ENCODE measurements at places on chromosomes 3 and 15. TPM values are rescaled to one million over a fixed set of nuclear protein-coding genes. Genes with fewer than 3 reads are reported as not detected.
A peak's percentile ranks its signal among the peaks of the same experiment; 100 is the strongest.

- no peak for DNase-seq
These were observed 147.4 kb downstream of the TJP1 start for GRCh38 chr15:29674661-29675533.

DNA sequence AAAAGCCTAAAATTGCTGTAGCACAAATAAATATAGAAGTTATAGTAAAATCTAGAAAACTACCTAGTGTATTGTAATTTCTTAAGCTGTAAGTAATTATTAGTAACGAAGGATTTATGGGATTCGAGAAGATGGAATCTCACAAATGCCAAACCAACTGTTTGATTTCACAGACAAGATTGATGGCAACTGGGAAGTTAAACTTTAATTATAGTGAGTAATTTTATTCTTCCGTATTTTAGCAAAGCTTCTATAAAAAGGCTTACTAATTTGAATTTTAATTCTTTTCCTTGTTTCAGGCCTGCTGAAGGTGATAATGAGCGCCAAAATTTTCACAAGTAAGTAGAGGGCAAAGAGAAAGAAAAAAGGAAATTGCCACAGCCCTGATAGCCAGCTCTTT lies 36.6 kb downstream of the GATM start:
- DNase-seq: no peak

GRCh38 chr3:142984255-142984654 lies 17.1 kb upstream of the U2SURP start:
- DNase-seq: no peak

DNA sequence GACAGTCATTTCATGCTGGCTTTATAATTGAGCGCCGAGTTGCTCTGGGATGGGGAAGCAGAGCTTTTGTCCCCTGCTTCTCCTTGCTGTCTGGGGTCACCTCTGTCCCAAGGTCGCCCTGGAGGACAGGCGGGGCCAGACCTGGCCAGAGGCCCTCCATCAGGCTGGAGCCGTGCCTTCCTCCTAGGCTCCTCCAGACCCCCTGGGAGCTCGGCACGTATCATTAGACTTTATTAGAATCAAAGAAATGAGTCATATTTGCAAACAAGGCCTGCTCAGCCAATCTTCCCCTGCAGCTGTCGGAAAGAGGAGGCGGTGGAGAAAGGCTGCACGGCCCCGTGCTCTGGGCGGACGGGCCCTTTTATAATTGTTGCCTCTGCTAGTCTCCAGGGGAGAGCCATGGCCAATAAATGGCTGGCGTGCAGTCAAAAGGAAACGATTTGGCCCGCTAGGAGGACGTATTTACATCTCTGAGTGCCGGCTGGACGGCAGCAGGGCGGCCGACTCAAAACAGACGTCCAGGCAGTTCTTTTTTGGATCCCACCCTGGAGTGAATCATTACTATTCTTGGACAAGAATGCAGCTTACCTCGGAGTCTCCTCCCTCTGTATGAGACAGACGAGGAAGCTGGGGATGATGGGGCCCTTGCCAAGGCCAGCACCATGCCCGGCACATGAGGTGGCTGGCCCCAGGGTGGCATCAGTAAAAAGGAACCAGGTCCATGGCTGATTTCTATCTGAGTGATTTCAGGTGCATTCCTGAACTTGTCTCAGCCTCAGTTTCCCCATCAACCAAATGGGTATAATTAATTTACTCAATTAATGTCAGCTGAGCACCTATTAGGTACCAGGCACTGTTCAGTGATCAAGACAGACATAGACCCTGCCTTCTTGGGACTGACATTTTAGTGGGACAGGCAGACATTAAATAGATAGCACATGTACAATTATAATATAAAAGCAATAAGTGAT lies 50.6 kb downstream of the SLC6A6 start:
- DNase-seq: peak; percentile 96

DNA sequence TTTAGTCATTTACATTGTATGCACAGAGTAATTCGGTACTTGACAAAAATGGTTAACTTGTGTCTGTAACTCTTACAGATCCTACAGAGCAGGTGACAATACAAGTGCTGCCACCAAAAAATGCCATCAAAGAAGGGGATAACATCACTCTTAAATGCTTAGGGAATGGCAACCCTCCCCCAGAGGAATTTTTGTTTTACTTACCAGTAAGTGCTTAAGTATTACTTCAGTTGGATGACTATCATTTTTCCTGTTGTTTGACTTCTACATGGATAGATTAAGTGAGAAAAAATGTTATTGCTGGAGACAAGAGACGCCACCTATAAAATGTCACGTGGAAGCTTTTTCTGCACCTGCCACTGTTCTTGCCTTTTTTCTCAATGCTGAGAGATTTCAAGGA lies 173.2 kb downstream of the ALCAM start:
- no peak for DNase-seq

GRCh38 chr3:72448858-72449257 lies 399.4 kb downstream of the SHQ1 start:
- DNase-seq: no peak

DNA sequence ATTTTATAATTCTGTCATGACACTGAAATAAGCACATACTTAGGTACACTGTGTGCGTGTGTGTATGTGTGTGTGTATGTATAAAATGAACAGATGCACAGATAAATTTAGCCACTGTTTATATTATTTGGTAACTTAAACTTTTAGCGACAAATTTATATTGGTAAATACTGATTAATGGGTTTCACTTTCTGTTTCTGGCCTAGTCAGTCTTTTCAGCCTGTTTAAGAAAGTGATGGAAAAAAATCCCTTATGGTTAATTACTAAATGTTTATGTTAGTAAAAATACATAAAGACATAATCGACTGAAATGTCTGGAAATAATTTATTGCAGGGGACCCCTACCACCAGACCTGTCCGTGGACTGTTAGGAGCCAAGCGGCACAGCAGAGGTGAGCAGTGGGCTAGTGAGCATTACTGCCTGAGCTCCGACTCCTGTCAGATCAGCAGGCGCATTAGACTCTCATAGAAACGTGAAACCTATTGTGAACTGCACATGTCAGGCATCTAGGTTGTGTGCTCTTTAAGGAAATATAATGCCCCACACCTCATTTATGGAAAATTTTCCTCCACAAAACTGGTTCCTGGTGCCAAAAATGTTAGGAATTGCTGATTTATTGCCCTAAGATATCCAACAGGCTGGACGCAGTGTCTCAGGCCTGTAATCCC lies 717.4 kb downstream of the SI start:
- DNase-seq: no peak

DNA sequence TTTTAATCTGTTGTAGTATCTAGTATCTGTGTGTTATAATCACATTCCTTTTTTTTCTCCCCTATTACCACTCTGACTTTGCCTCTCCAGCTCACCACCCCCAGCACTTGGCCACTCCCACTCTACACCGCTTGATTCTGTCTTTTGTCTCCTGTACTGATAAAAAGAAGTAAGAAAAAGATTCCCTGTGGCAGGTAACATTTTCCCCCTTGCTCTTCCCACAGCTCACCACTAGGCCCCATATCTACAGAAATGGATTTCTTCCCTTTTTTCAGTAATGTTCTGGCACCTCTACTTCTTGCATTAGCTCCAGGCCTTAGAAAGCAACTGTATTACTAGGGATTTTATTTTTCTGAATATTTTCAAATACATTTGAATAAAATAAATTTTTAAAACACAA lies 25.6 kb downstream of the KCNH8 start:
- DNase-seq: no peak

GRCh38 chr3:99541181-99541580 lies 97.2 kb upstream of the COL8A1 start:
- no peak for DNase-seq

DNA sequence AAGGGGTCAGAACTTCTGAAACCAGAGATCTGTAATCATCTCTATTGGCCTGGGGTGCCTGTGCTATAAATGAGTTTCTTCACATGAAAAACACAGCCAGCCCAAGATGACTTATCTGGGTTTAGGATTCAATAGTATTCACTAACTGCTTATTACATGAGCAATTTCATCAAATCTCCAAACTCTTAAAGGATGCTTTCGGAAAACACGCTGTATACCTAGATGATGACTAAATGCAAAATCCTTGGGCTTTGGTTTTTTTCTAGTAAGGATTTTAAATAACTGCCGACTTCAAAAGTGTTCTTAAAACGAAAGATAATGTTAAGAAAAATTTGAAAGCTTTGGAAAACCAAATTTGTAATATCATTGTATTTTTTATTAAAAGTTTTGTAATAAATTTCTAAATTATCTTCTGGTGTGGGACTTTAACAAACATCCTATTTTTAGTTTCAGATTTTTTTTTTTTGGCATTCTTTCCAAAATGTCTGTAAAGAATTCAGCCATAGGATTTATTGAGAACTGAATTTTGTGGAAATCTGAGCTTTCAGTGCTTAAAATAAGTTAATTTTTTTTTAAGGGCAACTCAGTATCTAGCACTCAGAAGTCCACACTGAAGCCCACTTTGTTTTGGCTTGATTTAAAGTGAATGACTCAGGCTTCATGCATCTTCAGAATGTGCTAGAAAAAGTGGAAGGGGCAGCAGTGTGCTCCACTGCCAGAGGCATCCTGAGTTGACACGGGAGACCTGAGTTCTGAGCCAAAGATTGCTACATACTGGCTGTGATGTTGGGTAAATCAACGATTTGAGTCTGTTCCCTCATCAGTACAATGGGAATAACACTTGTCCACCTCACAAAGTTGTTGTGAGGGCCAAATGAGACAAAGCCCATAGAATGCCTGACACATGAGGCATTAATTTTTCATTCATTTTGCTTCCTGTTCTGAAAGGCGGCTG lies 18.7 kb downstream of the TMEM43 start:
- no peak for DNase-seq

- no peak for DNase-seq
These were observed 4.5 kb downstream of the OR5K2 start for GRCh38 chr3:98501863-98502576.

GRCh38 chr15:31080591-31081014 lies 20.9 kb downstream of the TRPM1 start:
- peak; percentile 85 for DNase-seq

GRCh38 chr15:94064676-94065313 lies 166.6 kb upstream of the MCTP2 start:
- no peak for DNase-seq

DNA sequence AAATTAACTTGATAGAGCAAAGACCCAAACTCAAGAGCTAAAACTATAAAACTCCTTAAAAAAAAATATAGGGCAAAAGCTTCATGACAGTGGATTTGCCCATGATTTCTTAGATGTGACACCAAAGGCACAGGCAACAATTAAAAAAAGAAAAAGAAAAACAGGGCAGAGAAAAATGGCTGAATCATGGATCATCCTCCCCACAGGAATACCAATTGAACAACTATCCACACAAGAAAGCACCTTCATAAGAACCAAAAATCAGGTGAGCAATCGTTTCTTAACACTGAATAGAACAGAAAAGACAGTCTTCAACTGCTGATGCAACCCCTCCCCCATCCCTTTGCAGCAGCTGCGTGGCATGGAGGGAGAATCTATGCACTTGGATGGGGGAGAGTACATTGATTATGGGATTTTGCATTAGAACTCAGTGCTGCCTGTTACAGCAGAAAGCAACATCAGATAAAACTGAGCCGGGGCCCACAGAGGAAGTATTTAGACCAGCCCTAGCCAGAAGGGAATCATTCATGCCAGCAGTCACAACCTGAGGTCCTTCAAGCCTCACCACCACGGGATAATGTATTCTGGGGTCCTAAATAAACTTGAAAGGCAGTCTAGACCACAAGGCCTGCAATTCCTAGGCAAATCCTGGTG lies 15.7 kb downstream of the C3orf33 start:
- DNase-seq: no peak

DNA sequence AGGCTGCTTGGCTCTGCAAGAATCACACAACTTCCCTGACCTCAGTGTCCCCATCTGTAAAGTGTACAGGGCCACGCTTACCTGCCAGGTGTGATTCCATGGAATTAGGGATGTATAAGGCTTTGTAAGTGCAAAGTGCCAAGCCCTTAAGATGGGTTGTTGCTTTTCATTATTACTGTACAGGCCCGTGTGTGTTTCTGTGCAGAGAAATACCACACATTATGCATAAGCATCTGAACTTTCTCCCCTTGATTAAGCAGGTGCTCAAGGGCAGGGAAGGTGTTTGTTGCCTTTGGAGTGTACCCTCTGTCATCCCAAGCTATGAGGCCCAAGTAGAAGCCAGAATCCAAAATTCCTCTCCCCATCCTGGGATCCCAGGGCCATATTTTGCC lies 13.6 kb upstream of the HRH1 start:
- no peak for DNase-seq

DNA sequence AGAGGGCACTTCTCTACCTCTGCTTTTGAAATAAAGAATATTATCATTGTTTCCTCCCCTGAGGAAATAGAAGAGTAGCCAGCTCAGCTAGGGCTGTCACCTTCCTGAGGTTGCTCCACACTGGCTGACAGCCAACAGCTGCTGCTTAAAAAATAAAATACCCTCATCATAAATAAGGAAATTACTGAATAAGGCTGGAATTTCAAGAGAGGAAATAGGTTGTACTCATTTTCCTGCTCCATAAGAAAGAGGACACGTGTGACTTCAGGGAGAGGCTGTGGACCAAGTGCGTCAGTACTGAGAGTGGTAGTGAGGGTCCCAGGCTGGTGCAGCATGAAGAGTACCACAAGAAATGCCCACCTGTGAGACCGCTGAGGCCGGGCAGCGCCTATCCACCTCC lies 8.1 kb upstream of the C2CD4B start:
- no peak for DNase-seq

DNA sequence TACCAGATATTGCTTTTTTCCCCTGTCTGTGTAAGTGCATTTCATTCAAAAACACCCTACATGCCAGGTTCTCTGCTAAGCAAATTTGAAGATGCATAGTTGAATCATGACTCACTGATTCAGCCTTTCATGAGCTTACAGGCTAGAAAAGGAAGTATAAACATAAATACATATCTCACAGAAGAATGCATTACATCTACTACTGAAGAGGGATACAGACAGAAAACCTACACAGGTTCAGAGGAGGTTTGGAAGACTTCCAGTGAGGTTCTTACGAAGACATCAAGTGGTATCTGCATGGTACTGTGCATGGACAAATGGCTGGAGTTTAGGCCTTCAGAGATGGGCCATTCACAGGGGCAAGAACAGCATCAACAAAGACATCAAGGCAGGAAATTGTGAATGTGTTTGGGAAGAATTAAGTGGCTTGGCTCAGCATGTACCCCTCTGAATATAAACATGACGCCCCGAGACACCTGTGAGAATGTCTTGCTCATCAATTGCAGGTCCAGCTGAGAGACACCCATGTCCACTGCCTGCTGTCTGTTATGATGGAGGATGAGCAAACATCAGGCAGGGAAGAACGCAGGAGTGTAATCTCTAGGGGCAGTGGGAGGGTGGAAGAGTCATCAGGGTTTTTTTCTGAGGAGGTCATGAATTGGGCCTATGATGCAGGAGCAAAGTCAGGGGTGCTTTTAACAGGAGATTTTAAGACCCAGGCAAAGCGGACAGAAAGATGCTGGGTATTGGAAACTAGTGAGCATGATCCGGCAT lies 105.1 kb upstream of the GALNT15 start:
- no peak for DNase-seq

DNA sequence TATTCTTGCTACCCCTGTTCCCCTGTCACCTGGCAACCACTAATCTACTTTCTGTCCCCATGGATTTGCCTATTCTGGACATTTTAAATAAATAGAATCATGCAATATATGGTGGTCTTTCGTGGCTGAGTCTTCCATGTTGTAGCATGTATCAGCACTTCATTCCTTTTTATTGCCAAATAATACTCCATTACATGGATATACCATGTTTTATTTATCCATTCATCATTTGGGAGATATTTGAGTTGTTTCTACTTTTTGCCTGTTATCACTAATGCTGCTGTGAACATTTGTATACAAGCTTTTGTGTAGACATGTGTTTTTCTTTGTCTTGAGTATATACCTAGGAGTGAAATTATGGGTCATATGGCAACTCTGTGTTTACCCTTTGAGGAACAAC lies 50.6 kb downstream of the NR2C2 start:
- no peak for DNase-seq

Gene GOLGA8G
- not detected for total RNA-seq

Gene NANOGP8
- total RNA-seq: 0.40 TPM

Gene SLC22A13
- total RNA-seq: 0.25 TPM
